ENCODE measurements at places on chromosomes 4 and X.

- no peak for DNase-seq
Observed at GRCh38 chr4:105637408-105638176, 70.9 kb downstream of the INTS12 start.

DNA sequence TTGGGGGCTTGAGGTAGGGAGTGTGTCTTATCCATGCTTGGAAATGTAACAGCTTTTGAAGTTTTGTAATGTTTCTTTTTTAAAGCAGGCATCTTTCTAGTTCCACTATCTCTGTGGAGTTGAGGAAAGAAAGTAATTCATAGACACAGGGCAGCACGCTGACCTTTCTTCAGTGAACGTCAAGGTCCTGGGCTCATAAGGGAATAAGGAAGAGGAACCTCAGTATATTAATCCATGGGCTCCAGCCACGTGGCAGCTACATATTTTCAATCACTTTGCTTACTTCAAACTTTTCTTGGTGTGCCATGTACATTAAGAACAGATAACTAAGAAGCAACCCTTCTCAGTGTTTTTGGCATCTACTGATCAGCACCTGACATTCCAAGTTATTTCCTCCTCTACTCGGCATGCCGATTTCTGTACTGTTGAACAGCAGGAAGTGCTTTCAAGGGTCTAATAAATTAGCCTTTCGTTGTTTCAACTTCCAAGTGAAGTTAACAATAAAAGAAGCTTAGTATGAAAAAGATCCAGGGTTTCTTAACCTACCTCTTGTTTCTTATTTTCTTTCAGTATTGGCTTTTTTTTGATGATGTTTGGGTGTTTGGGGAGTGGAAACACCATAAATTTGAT lies 88.2 kb downstream of the SORBS2 start:
- no peak for DNase-seq

- DNase-seq: no peak
Observed at GRCh38 chr4:53651156-53651735, 60.0 kb upstream of the LNX1 start.

DNA sequence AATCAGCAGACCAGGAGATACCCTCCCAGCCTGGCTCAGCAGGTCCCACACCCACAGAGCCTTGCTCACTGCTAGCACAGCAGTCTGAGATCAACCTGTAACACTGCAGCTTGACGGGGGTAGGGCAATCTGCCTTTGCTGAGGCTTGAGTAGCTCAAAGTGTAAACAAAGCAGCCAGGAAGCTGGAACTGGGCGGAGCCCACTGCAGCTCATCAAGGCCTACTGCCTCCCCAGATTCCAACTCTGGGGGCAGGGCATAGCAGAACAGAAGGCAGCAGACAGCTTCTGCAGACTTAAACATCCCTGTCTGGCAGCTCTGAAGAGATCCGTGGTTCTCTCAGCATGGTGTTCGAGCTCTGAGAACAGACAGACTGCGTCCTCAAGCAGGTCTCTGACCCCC lies 15.1 kb upstream of the GABRA2 start:
- no peak for DNase-seq

GRCh38 chrX:33949300-33949699 lies 182.8 kb downstream of the FAM47A start:
- no peak for DNase-seq

DNA sequence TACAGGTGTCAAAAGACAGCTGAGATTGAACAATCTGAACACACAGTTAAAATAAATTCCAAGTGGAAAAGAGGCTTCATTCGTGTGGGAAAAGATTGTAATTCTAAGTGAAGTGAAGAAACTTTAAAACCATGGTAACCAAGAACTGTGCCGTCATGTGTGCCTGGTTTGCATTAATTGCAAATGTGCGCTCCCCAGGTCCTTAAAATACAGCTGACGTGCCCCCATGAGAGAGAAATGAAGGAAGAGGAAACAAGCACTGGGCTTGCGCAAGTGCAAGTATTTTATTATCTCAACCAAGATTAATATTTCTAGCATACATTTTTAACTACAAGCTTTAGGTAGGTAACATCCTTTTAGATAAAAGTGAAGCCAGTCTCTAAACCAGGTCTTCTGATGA lies 92.5 kb downstream of the PARM1 start:
- no peak for DNase-seq

All from activated T-helper 1 cell treated with Interleukin-2 at 50 U/mL for 16 hours (primary cell).